ENCODE measurements at places on chromosomes 4 and X. TPM values are rescaled to one million over a fixed set of nuclear protein-coding genes. Genes with fewer than 3 reads are reported as not detected.

DNA sequence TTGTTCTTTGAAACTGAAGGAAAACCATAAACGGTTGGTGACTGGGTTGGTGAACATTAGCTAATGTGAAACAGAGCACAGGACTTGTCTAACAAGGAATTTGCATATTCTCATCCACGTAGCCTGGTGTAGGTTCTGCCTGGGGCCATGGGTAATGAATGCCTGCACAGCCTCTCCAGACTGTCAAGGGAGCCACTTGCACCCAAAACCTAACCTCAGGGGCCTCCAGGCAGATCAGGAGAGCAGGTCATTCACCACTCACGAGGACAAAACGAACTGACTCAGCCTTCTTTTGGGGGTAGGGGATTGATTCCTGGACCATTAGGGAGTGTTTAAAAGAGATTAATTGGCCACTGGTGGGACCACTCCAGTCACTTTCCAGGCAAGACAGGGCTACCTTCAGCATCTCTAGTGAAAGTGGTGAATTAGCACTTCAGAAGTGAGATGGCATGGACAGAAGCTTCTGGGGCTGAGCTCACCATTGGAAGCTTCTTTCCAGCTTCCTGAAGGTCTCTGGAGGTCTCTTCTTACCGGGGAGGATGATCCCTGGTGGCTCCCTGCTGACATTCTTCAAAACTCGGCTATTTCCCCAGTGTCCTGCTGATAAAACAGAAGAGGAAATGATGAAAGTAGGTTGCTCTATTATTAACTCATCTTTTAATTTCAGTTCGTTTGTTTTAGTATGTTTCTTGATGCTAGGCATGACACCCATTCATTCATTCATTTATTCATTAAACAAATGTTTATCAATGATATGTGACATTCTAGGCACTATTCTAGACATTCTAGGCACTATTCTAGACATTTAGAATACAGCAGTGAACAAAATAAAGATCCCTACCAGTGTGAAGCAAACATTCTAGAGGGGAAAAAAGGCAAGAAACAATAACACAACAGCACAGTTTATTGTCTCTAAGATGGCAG lies 104.5 kb upstream of the LNX1 start:
- DNase-seq, result no peak

The RPA4 gene
- not detected for total RNA-seq

DNA sequence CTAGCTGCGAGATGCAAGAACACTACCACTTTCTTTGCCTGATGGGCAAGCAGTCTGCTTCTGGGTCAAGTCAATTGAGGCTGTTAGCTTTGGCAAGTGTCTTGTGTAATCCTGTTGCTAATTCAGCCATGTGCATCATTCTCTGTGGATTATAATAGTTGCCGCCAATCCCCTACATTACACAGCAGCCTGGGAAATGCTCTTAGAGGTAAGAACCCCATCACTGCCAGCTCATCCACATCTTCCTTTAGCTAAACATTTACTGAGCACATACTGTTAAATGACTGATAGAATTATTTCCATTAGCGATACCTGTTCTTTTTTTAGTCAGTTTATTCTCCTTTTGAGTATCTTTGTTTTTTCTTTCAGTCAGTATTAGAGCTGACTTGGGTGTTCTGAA lies 116.2 kb downstream of the CBR4 start:
- DNase-seq, result no peak

DNA sequence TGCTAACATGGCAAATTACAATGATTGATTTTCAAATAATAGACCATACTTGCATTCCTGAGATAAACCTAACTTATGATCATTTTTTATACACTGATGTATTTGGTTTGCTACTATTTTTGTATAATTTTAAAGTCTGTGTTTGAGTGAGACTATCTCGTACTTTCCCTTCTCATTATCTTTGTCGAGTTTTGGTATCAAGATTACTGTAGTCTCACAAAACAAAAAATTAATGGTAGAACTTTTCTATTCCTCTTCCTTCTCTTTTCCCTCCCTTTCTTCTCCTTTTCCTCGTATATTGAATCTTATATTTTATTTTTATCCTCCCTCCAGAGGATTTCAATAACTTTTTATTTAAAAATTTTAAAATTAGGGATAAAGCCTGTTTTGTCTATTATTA lies 41.5 kb downstream of the RGS12 start:
- DNase-seq, result no peak

DNA sequence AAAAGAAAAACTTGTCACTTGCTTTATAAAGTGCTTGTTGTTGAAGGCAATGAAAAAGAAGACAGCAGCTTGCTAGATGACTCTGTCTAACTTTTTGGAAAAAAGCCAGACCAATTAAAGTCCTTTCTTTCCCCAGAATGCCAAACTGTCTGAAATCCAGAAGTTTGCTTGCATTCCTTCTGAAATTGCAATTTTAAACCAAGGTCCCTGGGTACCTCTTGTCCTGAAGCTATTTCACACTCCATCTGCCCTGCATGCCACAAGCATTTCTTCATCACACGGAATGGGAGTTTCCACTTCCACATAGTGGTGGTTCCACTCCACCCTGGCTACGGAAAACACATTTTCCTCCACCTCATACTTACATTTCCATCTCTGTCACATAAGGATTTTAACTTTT lies 101.0 kb downstream of the PAPSS1 start:
- no peak for DNase-seq

The DSPP gene
- total RNA-seq, result not detected

The COL4A6 gene
- total RNA-seq, result not detected

GRCh38 chrX:15349046-15349445 lies 13.7 kb upstream of the PIGA start:
- DNase-seq, result no peak

GRCh38 chrX:149283853-149284252 lies 221.3 kb downstream of the IDS start:
- DNase-seq, result no peak

The ARHGAP6 gene
- total RNA-seq, result not detected

GRCh38 chrX:23509256-23509655 lies 158.0 kb upstream of the PRDX4 start:
- DNase-seq, result no peak

DNA sequence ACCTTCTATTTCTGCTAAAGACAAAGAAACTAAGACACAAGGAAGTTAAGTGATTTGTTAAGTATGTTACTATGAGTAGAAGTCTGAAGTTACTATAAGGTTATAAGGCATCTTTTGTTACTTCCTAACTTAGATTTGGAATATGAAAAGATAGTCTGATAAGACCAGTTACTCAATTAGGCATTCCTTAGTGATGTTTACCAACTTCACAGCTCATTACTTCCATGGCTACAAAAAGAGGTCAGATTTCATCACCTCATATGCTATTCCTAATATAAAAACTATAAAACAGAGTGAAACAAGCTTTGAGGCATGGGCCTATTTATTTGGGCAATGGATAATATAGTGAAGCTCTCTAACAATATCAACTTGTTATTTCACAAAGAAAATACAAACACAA lies 143.1 kb downstream of the TBCK start:
- no peak for DNase-seq

DNA sequence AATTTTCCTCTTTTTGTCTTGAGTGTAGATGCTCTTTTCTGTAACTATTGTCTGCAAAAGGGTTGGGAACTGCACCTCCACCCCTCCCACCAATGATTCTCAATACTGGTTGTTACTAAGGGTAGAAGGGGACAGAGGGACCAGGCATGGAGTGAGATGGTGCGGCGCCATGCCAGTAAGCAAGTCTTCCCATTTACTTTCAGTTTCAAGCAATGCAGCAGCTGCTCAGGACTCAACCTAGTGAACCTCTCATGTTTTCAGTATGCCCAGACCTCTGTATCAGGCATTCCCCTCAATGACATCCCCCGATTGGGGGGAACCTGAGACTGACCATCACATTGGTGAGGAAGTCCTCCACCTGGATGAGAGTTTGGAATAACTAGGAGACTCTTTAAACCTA lies 41.5 kb downstream of the ZNF81 start:
- no peak for DNase-seq

DNA sequence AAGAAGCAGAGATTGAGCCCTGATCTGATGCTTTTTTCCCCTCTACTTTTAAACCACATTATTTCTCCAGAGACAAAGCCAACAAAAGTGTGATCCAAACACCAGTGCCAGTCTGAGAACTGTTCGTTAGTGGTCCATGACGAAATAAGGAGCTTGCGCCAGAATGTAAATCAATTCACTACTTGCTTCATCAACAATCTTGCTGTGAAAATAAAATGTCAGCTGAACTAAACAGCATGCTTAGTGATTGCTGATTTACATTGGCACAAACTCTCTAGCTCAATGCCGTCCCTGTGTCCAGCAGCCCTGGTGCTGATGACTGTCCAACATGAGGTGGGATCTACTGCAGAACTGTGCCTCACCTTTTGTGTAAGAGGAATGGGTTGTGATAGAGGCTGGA lies 71.3 kb downstream of the SOX3 start:
- no peak for DNase-seq

GRCh38 chr4:105145903-105146275 lies 787 bp upstream of the TET2 start:
- DNase-seq, result peak; percentile 56
